Astrocyte (in vitro differentiated cells and primary cell): ENCODE measurements at places on chromosomes 11 and 22.

DNA sequence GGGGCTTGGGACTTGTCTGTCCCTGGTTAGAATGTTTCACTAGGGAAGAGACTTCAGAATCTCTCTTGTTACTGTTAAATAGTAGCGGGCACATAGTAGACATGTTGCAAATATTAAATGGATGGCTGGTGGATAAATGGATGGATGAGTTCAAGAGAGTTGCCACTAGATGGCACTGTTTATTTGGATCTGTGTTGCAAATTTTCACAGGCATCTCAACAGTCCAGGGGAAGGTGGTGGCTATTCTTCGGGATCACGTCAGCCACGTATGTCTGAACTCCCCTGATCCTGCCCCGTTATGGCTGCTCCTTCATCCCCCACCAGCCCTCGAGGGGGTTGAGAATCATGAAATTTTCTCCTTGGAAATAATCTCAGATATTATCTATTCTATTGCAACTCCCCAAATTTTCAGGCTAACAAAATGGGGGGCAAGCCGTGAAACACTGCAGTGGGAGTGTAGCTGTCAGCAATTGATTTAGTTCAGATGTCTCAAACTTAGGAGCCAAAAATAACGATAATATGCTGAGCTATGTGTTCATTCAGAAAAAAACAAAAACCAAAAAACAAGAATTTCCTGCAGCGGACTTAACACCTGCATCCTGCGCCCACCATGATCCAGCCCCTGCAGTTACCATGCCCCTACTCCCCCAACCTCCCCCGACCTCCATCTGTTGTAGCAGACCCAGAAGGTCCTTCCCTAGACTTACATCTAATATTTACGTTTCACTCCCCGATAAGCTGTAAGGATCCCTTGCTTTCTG lies 29.1 kb upstream of the BIRC3 start:
- DNase-seq: peak; percentile 52

DNA sequence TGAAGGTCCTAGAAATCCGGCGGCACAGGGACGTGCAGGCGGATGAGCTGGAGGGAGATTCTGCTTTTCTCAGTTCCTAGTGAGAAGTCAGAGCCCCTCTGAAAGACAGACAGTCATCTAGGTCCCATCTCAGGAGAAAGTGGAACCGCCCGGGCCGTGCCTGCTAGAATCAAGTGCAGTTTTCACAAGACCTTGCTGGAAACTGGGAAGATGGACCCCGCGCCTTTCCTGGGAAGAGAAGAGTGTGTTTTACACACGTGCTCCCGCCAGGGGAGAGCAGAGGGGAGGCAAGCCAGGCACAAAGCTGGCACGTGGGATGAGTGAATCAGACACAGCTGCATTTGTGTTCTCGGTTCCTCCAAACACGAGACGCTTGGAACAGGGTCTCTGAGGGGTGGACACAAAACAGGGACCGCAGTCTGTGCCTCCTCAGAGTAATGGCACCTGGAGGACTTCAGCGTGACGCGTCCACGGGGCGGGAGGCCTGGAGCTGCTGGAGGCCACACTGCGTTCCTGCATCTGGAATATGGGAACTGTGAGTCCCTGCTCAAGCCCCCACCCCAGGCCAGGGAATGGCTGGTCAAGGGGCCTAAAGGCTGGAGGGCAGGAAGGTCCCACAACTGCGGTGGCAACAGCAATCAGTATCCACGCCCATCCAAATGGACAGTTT lies 218.3 kb downstream of the BRD1 start:
- no peak for DNase-seq

DNA sequence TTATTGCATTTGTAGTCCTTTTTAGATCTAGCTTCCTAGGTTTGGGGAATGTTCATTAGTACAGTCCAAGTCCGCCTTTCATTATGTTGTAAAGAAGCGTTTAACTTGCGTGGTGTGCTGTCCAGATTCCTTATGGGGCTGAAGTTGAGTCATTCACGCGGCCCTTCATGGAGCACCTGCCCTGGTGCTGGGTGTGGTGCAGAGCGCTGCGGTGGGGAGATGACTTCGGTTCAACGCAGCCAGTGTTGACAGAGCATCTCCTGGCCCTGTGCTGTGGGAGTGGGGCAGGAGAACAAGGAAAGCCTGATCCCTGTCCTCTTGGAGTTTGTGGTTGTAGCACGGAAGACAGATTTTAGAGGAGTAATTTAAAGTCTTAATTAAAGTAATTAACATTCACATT lies 152.0 kb downstream of the TBC1D22A start:
- DNase-seq: no peak

GRCh38 chr22:47021371-47022074 lies 259.1 kb downstream of the TBC1D22A start:
- DNase-seq: no peak

DNA sequence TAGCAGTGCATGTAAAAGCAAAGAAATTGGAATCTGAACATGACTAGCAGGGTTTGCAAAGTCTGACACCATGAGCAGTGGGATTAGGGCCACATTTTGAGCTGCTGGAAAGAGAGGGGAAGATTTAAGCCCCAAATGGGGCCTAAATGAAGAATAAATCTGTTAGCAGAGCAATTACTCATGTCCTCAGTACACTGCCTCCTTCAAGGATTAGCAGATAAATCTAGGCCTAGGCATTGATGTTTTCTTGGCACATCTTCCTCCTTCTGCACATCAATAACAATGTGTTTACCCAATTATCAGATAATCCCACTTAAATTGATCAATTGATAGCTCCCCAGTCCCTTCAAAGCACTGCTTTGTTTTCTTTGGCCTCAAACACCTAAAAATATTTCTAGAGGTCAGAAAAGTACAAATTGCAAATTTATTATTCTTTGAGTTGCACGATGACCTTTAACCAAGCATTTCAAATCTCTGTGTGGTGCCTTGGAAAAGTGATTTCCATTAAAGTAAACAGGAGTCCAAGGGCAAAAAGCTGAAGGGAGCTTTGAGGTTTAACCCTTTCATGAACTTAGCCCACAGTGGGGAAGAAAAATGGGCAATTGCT lies 514.7 kb upstream of the CHORDC1 start:
- no peak for DNase-seq
